Regular cardiac myocyte (primary cell): ENCODE measurements at places on chromosomes 7 and 10. TPM values are rescaled to one million over a fixed set of nuclear protein-coding genes. Genes with fewer than 3 reads are reported as not detected.

The SOSTDC1 gene
- total RNA-seq: not detected in 2 replicates

The BAIAP2L1 gene
- total RNA-seq: 2.7 and 3.1 TPM in 2 replicates

The GJD4 gene
- not detected in 2 replicates for total RNA-seq

The GPR22 gene
- under 0.01 TPM in 1 of 2 replicates, not detected in the other for total RNA-seq

The SPRN gene
- 0.28 and 0.38 TPM in 2 replicates for total RNA-seq

The GARIN1A gene
- total RNA-seq: 0.28 and 0.38 TPM in 2 replicates

The RPEL1 gene
- total RNA-seq: under 0.01 and 0.19 TPM in 2 replicates

The LIPN gene
- not detected in 2 replicates for total RNA-seq

The SPOCK2 gene
- total RNA-seq: 0.19 and 0.28 TPM in 2 replicates

The GNAT3 gene
- total RNA-seq: 0.28 and 0.58 TPM in 2 replicates

The HECW1 gene
- not detected in 2 replicates for total RNA-seq

The ZC3HAV1L gene
- 12.7 and 13.5 TPM in 2 replicates for total RNA-seq

The GRID1 gene
- total RNA-seq: not detected in 2 replicates

The BMPER gene
- total RNA-seq: 39.5 and 43.1 TPM in 2 replicates
